ENCODE measurements at places on chromosomes 7 and 10.

DNA sequence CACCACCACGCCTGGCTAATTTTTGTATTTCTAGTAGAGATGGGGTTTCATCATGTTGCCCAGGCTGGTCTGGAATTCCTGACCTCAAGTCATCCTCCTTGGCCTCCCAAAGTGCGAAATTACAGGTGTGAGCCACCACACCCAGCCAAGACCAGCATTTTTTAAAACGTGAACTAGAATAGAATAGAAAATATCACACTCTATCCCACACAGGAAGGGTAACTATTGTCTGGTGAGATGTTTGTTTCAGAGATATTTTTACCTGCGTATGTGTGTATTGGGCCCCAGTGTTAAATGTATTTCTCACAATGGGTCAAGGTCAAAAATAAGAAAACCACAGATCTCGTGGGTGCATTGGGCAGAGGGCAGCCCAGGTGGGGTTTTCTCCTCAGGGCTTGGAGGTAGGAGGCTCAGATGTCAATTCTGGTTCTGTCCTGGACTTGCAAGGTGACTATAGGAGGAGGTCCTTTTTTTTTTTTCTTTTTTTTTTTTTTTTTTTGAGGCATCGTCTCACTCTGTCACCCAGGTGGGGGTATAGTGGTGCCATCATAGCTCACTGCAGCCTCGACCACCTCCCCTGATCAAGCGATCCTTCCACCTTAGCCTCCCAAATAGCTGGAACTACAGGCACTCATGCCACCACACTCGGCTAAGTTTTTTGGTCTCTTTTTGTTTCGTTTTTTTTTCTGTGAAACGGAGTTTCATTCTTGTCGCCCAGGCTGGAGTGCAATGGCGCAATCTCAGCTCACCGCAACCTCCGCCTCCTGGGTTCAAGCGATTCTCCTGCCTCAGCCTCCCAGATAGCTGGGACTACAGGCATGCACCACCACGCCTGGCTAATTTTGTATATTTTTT is 19.0 kb downstream of the SH2B2 start:
- DNase-seq, result no peak

GRCh38 chr7:113094517-113095249 is 8.1 kb upstream of the GPR85 start:
- no peak for DNase-seq

GRCh38 chr7:44512736-44513135 is 22.3 kb upstream of the NUDCD3 start:
- DNase-seq, result no peak

DNA sequence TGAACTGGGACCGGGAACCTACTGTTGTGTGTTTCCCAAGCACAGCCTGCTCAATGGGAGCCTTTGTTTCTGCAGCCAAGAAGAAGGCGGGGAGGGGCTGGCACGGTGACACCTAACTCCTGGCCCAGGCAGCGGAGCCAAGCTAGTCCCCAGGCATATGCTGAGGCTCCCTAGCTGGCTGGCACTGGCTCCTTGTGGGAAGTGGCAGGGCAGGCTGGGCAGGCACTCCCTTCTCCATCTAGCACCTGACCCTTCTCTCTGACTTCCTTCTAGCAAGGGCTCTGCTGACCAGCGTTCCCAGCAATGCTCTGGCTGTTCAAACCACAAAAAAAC is 325.0 kb downstream of the PLXNA4 start:
- no peak for DNase-seq

DNA sequence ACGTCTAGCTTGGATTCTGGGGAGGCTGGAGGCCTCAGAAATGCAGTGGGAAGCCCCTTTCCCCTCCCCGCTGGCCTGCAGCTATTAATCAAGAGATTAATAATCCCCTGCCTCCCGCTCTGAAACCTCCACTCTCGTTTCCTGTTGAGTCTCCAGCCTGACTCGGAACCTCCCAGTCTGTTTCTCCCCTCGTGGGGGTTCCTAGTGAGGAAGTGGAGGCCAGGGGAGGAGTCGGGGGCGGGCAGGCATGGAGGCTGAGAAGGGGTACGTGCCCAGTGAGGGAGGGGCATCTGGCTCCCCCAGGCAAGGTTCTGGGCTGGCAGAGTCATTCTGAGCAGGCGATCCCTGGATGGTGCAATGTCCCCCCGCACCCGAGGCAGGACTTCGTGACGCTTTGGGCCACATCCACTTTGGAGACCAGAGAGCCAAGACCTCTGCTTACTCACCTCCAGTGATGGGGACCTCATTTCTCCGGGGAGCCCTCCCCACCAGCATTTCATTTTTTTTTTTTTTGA is 73.6 kb downstream of the COL26A1 start:
- no peak for DNase-seq

- DNase-seq, result no peak
Observed at GRCh38 chr10:42988517-42989395, 88.1 kb upstream of the RET start.

- no peak for DNase-seq
Observed at GRCh38 chr7:90756366-90756765, 160.2 kb downstream of the CDK14 start.

DNA sequence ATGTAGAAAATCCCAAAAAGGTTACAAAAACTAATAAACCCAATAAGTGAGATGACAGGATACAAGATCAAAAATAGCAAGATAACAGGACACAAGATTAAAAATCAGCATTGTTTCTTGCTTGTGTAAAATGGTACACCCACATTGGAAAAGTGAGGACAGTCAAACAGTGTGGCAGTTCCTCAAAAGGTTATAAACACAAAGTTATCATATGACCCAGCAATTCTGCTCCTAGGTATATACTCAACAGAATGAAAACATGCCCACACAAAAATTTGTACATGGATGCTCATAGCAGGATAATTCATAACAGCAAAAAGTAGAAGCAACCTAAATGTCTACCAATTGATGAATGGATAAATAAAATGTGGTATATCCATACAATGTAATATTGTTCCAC is 105.8 kb downstream of the ARMH3 start:
- DNase-seq, result no peak

DNA sequence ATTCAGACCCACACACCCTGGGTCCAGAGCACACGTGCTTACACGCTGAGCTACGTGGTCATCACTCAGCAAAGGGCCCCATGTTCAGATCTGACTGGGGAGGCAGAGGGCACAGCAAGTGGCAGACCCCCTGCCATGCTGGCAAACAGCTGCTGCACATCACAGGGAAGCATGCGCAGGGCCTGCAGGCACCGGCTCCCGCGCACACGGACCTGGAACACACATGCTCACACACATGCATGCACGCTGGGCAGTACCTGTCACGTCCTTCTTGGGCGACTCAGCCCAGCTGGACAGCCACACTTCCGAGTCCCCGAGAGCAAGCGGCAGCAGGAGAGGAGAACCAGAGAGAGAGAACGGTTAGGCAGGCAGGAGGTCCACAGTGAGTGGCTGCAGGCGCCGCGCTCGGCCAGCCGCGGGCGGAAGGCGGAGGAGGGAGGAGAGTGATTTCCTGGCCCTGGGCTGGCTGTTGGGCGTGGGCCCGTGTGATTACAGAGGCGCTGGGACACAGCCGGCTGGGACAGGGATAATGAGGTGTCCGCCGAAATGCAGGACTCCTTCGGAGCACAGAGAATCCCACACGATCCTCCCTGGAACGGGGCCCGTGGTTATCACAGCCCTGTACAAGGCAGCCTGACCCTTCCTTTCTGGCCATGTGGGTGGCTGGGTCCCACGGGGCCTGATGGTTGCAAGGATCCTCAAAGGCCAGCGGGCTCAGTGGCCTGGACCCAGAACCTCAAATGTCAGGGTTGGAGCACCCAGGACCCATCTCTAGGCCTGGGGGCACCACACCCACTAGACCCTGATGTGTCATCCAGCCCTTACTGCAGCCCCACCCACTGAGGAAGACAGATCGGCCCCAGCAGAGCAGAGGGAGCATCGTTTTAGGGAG is 175.1 kb downstream of the NEURL1 start:
- no peak for DNase-seq

GRCh38 chr7:8035192-8035591 is 66.6 kb downstream of the GLCCI1 start:
- DNase-seq, result no peak

DNA sequence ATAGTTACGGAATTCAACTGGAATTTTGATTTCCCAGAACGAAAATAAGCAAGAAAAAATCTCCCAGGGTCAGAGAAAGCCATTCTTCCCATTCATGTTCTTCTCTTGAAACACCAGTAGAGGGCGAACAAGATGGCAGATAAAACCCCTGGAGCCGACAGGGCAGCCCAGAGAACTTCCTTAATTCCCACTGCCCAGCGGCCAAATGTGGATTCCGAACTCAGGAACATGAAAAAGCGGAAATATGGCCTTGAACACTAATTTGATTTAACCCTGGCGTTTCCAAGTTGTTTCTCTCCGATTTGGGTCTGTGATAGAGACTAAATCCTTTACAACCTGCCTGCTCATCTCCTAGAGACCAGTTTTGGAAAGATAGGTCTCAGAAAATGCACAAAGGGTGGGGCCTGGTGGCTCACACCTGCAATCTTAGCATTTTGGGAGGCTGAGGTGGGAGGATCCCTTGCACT is 100.7 kb upstream of the WAC start:
- peak; percentile 70 for DNase-seq

Measured in HAP-1 (cell line).